GM18507 (cell line): ENCODE measurements at places on chromosomes 3 and 15.

DNA sequence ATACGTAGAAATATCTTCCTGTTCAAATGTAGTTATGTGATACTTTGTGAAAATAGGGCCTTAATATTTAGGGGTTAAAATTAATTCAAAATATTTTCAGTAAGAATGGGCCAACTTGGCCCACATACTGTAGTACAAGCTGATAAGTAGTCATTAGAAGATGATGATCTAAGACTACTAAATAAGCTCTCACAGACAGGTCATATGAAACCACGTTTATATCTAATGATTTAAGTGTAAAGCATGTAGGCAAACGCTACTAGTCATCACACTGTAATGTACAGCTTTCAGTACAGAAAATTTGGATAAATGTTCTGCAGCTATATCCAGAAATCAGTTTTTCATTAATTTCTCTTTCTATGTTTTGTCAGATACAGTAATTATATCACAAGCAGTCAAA lies 228.6 kb downstream of the UBE2E2 start:
- DNase-seq, result no peak

DNA sequence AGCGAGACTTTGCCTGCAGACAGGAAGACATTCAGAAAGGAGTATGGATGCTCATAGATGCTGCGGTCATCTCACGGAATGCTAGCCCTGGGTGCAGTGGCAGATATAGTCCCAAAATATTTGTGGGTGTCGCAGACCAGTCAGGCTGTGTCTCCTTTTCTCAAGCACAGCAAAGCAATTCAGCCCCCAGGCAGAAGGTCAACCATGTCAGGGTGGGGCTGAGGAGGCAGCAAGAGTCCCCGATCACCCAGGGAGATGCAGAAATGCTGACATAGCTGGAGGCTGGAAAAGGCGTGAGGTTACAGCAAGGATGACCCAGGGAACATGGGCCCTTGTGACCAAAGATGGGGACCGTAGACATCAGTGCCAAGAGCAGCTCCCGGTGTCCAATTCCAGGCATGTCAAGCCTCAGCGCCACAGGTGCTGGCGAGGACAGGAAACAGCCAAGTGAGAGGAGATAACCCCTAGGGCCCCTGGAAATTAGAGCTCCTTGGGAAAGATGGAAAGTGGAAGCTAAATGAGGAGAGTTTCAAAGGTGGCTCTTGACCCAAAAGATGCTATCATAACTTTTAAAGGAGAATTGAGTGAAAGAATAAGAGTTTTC lies 81.2 kb upstream of the ABHD17C start:
- no peak for DNase-seq

DNA sequence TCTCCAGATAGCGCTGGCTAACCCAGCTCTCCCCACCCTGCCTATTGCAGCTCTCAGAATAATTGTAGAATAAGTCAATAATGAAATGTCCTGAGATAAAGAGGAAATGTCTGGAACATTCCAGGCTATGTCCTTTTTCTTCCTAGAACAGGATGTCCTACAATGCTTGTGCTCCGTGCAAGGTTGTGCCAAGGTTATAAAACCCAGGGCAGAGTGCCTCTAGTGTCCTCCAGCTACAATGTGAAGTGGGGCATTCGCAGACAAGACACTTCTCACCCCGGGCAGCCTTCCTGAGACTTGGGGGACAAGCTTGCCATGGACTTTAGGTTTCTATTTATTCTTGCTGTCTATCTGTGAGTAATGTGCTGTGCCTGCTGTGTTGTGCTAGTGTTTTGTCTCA lies 900.6 kb downstream of the TUSC7 start:
- DNase-seq, result no peak

GRCh38 chr15:33395846-33396245 lies 85.1 kb downstream of the RYR3 start:
- no peak for DNase-seq

DNA sequence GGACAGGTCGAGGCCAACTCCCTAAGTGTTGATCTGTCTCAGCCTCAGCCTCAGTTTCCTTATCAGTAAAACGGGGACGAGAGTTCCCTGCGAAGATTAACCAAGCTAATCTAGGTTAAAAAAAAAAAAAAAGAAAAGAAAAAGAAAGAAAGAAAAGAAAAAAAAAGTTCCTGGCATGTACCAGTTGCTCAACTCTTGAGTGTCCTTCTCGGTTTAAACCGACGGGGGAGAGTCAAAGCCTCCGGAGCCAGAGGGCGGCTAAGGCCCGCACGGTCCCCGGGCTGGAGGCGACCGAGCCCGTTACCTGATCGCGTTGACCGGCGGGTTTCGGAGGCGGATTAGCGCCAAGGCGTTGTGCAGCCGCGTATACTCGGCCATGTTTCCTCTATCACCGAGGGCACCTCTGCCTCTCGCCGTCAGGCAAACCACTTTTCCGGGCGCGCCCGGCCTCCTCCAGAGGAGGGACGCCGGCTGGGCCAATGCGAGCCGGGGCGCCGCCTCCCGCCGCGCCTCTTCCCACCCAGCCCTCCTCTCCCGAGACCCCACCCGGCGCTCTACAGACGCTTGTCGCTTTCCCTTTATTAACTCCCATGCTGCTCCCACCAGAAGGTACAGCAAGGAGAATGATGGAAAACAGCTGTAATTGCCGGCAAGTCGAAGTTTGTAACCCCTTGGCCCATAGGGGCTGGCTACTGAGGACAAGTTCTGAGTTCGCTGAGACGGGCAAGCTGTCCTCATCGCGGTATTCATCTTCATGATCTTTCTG lies at the start of gene EHHADH:
Gene EHHADH (minus strand): TSS at position 405 of the 766 bp plus-strand sequence. CDS start 27 bp downstream, at position 378.
- DNase-seq, result peak; percentile 42

- DNase-seq, result no peak
Measured at GRCh38 chr3:106728315-106729098, 648.7 kb upstream of the CCDC54 start.

- peak; percentile 20 for DNase-seq
Measured at GRCh38 chr15:57146506-57147201, 228.2 kb downstream of the TCF12 start.

DNA sequence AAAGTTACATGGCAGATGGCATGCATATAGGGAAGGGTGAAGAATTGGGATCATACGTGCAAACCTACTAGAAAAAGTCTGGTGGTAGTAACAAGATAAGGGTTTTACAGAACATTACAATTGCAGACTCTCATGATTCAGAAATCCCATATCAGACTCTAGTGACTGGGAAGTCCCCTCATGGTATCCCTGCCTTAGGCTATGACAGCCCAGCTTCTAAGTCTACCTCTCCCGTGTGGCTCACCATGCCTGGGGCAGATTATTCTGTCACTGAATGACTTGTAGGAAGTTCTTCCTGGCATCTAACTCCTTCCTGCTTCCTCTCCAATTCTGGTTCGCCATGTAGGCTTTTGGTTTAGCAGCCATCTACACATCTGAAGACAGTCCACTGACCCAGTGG lies 5.7 kb upstream of the SLC6A11 start:
- DNase-seq, result no peak

- no peak for DNase-seq
Measured at GRCh38 chr3:123480428-123480827, 31.5 kb upstream of the ADCY5 start.

- no peak for DNase-seq
Measured at GRCh38 chr3:30713885-30714503, 107.6 kb downstream of the TGFBR2 start.

GRCh38 chr15:77607111-77607893 lies 25.4 kb downstream of the LINGO1 start:
- no peak for DNase-seq

- no peak for DNase-seq
Measured at GRCh38 chr15:53911431-53911830, 66.8 kb upstream of the UNC13C start.
